ENCODE measurements at places on chromosomes 13 and 19. TPM values are rescaled to one million over a fixed set of nuclear protein-coding genes. Genes with fewer than 3 reads are reported as not detected.

MBD3L1 gene
- not detected for total RNA-seq

SIGLEC9 gene
- total RNA-seq = 2.0 TPM

LCP1 gene
- total RNA-seq = 45.4 TPM

CACNA1A gene
- 0.46 TPM for total RNA-seq

HCST gene
- total RNA-seq = 0.79 TPM

ANKLE1 gene
- 0.30 TPM for total RNA-seq

RNF225 gene
- total RNA-seq = 62.7 TPM
